ENCODE measurements at places on chromosomes 5 and 9.

GRCh38 chr5:84524491-84524890 is 139.8 kb upstream of the EDIL3 start:
- DNase-seq, result no peak

GRCh38 chr5:74977471-74977870 is 74.9 kb downstream of the GCNT4 start:
- no peak for DNase-seq

- no peak for DNase-seq
These were observed 179.4 kb downstream of the CFAP90 start for GRCh38 chr5:7671381-7671993.

- no peak for DNase-seq
These were observed 56.0 kb downstream of the ZFR start for GRCh38 chr5:32388432-32389129.

DNA sequence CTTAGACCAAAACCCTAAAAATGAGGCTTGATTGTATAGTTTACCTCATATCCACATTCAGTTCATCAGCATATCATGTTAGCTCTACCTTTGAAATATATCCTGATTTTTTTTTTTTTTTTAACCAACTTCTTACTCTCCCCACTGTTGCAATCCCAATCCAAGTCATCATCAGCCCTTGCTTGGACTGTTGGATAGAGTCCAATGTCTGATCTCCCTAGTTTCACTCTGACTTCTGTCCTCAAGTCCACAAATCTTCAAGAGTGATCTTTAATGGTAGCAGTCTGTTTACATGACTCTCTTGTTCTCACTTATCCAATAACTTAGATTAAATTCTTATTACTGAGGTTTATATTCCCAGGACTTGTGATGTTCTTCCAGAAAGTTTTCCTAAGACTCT is 30.8 kb downstream of the NAA35 start:
- no peak for DNase-seq

- no peak for DNase-seq
These were observed 99.5 kb upstream of the FBXL17 start for GRCh38 chr5:108481355-108481931.

GRCh38 chr5:132334812-132335211 is 34.7 kb upstream of the SLC22A5 start:
- DNase-seq, result no peak

Measured in activated naive CD4-positive, alpha-beta T cell treated with Interleukin-2 at 50 U/mL for 16 hours (primary cell).